Neural crest cell (in vitro differentiated cells): ENCODE measurements at places on chromosomes 2 and 18. TPM values are rescaled to one million over a fixed set of nuclear protein-coding genes. Genes with fewer than 3 reads are reported as not detected.

DNA sequence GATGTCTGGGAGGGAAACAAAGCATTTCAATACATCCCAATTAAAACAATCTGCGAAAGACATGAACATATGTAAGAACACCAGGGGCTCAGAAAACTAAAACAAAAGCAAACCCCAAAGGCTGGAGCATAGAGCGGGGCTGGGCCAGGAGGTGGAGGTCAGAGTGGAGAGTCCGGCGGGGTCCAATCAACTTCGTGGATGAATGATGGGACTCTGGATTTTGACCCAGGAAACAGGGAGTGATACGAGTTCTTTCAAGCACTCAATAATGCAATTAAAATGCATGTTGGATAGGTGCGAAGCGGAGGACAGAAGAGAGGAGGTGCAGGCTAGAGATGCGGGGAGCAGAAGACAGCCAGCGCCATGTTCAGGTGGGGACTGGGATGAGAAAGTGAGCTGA, 200.7 kb upstream of the PXDN start:
- DNase-seq = no peak

The SPDYA gene
- 1.1 and 1.3 TPM in 2 replicates for total RNA-seq

The SPEG gene
- total RNA-seq = 13.4 and 17.5 TPM in 2 replicates

- no peak for DNase-seq
These were observed 19.9 kb downstream of the TRAPPC12 start for GRCh38 chr2:3399381-3399780.

DNA sequence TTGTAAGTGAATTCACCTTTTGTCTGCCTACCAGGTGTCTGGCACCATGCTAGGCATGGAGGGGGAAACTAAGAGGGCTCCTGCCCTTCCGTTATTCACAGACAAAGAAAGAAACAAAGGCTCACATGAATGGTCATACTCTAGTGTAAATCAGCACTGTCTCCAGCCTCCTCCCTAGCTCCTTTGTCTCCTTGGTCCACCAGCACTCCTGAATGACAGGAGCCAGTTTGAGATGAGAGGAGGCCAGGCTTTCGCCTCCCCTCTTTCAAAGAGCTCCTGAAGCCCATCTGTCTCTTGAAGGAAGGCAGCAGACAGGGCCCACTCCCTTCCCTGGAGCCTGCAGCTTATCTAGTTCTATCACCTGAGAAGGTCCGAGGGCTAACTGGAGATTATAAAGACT, 18.7 kb downstream of the SATB2 start:
- DNase-seq = no peak

The PUS10 gene
- 4.6 and 5.0 TPM in 2 replicates for total RNA-seq

DNA sequence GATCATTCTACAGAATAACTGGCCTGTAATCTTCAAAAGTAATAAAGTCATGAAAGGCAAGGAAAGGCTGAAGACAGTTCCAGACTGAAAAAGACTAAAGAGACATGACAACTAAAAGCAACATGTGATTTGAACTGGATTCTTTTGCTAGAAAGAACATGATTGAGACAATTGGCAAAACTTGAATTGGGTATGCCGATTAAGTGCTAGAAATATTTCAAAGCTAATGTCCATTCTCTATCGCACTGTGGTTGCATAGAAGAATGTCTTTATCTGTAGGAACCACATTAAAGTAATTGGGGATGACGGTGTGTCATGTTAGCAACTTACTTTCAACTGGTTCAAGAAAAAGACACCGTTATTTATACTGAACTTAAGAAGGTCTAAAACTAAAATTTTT, 98.5 kb downstream of the EXOC6B start:
- no peak for DNase-seq

GRCh38 chr18:3872641-3873040, 422.7 kb downstream of the TGIF1 start:
- DNase-seq = no peak

DNA sequence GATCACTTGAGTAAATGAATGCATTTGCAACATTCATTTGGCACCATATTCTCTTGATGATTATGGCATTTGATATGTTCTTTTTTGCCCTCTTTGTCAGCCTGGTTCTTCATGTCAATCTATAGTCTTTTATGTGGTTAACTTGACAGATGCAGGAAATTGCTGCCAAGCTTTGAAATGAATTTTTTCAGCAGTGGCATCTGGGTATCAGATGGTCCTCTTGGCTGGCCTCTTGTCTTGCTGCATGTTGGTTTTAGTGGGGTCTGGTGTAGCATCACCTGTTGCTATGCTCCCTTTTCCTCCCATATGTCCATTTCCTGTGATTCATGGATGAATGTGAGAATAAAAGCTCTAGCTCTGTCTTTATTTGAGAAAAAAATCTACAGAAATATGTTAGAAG, 119.9 kb downstream of the DPP4 start:
- no peak for DNase-seq

- DNase-seq = peak; percentile 79
These were observed 103.4 kb downstream of the SEPTIN10 start for GRCh38 chr2:109510136-109511028.

DNA sequence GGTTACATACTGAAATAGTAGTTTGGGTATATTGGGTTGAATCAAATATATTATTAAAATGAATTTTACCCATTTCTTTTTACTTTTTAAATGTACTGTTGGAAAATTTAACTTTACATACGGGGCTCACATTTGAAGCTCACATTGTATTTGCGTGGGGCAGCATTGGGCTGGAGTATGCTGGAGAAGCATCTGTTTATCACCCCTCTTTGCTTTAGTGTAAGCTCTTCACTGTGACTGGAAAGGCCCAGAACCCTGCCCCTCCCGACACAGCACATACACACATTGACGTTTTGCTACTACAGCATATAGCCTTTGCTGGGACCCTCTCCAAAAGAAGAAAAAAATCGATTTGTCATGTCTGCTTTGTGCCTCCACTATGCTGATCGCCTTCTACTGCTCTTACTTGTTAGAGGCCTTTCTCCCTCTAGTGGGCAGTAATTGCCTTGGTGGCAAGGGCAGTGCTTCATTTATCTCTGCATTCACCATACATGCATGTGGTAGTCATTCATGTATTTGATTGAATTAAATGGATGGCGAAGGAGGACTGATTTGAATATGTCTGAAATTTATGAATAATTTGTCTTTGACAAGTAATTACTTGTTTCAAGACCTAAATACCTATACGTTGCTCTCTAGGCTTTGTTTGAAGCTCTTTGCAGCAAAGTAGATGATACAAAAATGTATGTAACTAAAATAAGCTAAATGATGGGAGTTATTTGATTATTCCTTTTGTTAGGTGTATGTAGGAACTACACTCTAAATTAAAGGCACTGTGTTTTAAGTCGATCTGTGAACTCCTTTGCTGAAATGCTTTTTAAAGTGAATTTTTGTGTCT, 37.4 kb downstream of the VAPA start:
- no peak for DNase-seq
